Fibroblast of the aortic adventitia (primary cell): ENCODE measurements at places on chromosomes 2 and 18. TPM values are rescaled to one million over a fixed set of nuclear protein-coding genes. Genes with fewer than 3 reads are reported as not detected.

The PROM2 gene
- 0.18 and 0.33 TPM in 2 replicates for total RNA-seq

The TMEM178A gene
- total RNA-seq: 0.36 TPM in 1 of 2 replicates, not detected in the other

The ELOA2 gene
- not detected in 2 replicates for total RNA-seq

The ESPNL gene
- 1.4 and 2.4 TPM in 2 replicates for total RNA-seq

DNA sequence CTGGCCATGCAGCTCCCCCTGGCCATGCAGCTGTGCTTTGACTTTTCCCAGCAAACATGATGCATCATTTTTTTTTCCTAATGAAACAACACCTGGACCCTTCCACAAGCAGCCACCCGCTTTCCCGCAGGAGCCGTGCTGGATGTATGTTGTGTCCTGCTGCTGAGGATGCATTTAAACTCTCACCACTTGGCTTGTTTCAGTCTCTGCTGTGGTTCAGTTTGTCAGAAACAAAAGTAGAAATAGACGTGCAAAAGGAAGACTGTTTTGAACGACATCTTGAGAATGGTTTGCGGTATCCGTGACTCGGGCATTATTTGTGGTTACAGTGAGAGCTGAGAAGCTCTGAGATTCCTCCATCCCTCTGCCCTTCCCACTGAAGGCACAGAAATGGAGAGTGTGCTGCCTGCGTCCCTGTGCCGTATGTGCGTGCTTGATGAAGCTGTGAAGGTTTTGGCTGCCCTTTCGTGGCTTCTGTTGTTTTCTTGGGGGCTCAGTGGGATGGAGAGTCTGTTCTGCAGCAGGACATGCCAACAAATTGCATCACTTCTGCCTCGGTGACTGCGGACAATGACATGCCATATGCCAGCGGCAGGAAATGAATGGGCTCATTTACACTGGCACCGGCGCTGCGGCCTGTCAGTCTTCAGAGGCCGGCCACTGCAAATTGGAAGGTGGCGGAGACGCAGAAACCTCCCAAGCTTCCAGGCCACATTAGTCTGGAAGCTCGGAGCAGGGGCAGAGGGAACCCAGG, 417.7 kb upstream of the SALL3 start:
- no peak for DNase-seq

- DNase-seq: no peak
Measured at GRCh38 chr2:117562654-117563053, 251.8 kb upstream of the DDX18 start.

DNA sequence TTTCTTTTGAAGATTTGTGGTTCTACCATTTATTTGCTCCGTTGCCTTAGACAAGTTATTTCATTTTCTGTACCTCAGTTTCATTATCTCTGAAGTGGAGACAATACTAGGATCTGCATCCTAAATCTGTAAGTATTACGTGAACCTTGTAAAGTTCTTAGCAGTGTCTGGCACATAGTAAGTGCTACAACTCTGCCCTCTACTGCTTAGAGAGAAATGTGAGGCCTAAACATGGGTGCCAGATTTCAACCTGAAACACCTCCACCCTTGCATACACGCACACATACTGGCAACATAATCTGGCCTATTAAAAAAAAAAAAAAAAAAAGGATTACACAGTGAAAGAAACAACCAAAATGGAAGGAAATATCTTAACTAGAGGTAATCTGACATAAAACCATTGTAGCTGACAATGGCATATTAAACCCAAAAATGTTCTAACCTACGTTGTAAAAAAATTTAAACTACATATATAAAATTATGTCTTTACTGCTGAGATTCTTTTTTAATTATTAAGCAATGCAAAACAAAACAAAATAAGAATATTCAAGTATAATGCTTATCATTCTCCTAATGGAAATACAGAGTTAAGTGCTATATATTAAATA, 132.6 kb downstream of the MAP2 start:
- DNase-seq: peak; percentile 80
